ENCODE measurements at places on chromosomes 11 and 22. TPM values are rescaled to one million over a fixed set of nuclear protein-coding genes. Genes with fewer than 3 reads are reported as not detected.

HTR3B gene
- total RNA-seq = not detected

C11orf24 gene
- total RNA-seq = 35.0 TPM

LPXN gene
- total RNA-seq = 7.9 TPM

GRCh38 chr11:128503245-128503991 lies 83.9 kb downstream of the ETS1 start:
- DNase-seq = no peak
- H3K36me3 ChIP-seq = no peaks in the 10 kb centered on the region
- H3K4me3 ChIP-seq = no peak overlapping the region
- H3K4me1 ChIP-seq = peaks cover 28% of the 10 kb centered on the region
- no peaks in the 10 kb centered on the region for H3K27me3 ChIP-seq
- H3K27ac ChIP-seq = no peak overlapping the region

- no peak overlapping the region for H3K4me3 ChIP-seq
- no peaks in the 10 kb centered on the region for H3K27me3 ChIP-seq
- no peaks in the 10 kb centered on the region for H3K36me3 ChIP-seq
These were observed 329.7 kb downstream of the TBC1D22A start for GRCh38 chr22:47091921-47092700.

GRCh38 chr11:126992065-126992803 lies 8.3 kb downstream of the KIRREL3 start:
- H3K4me1 ChIP-seq = no peaks in the 10 kb centered on the region
- no peaks in the 10 kb centered on the region for H3K36me3 ChIP-seq
- H3K27me3 ChIP-seq = no peaks in the 10 kb centered on the region
- no peak for DNase-seq
- H3K27ac ChIP-seq = no peak overlapping the region
- H3K4me3 ChIP-seq = no peak overlapping the region

- H3K36me3 ChIP-seq = no peaks in the 10 kb centered on the region
- no peaks in the 10 kb centered on the region for H3K4me1 ChIP-seq
- no peak overlapping the region for H3K27ac ChIP-seq
- DNase-seq = no peak
These were observed 963.4 kb downstream of the DLG2 start for GRCh38 chr11:84663731-84664130.

GRCh38 chr11:35864131-35864530 lies 79.7 kb upstream of the LDLRAD3 start:
- DNase-seq = no peak
- no peaks in the 10 kb centered on the region for H3K27me3 ChIP-seq
- H3K27ac ChIP-seq = no peak overlapping the region
- H3K4me3 ChIP-seq = no peak overlapping the region

- H3K27me3 ChIP-seq = no peaks in the 10 kb centered on the region
- no peak overlapping the region for H3K27ac ChIP-seq
- H3K4me3 ChIP-seq = no peak overlapping the region
- no peak for DNase-seq
These were observed 102.3 kb downstream of the CHST1 start for GRCh38 chr11:45563171-45563570.

DNA sequence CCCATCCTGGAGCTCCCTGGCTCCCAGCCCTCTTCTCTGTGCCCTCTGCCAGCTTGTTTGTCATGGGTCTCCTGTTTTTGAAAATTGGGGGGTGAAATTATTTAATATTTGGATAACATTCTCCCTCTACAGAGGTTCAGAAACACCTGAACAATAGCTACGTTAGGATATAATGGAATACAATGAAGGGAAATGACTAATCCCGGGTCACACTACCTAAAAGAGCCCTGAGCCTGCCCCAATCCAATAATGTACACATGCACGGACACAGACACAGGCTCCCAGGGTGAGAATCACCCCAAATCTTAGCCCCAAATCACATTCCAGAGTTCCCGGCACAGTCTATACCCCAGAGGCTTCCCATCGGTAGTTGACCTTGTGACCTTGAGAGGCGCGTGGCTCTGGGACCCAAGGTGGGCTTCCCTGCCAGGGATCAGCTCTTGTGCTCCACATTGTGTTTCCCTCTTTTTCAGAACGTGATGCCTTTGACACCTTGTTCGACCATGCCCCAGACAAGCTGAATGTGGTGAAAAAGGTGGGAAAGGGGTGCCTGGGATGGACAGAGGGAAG lies 135.5 kb downstream of the PARVA start:
- no peaks in the 10 kb centered on the region for H3K27me3 ChIP-seq
- H3K4me1 ChIP-seq = peaks cover 2% of the 10 kb centered on the region
- no peak overlapping the region for H3K4me3 ChIP-seq
- H3K27ac ChIP-seq = no peak overlapping the region
- DNase-seq = no peak
- no peaks in the 10 kb centered on the region for H3K36me3 ChIP-seq

DNA sequence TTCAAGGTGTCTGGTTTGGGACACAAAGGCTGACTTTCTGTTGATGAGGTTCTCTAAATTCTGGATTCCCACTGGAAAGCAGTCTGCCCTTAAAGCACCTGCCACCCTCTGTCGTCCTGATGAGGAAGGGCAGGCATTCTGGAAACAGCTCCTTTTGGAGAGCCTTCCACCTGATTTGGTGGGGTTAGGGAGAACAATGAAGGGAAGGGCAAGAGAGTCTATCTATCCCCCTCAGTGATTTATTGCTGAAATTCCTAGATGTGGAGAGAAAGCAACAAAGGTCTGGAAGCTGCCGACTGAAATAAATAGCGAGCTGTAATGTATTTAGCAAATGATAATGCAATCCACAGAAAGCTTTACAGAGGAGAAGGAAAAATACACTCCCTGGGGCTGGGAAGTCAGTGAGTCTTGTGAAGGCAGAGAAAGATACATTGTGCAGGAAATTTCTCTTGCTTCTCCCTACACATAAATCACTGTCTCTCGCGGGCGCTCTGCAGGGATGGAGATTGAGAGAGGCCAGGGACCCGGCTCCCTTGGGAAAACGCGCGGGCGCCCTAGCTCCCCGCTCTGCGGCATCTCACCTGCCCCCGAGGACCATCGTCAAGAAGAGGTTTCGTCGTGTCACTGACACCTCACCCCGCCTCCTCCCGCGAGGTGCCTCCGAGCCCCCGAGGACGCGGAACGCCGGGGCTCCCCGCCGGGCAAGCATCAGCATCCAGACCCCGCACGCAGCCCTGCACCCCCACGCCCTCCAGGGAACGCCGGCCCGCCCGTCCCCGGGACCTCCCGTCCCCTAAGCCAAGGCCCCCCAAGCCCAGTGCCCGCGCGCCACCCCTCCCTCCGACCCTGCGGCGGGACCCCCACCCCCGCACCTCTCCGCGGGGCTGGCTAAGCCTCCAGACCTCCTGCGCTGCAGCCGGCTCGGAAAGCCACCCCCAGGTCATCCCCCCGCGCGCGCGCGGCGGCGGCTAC lies 673 bp downstream of the CDON start:
- H3K4me3 ChIP-seq = peak overlapping the region; percentile 93
- H3K27me3 ChIP-seq = no peaks in the 10 kb centered on the region
- peak overlapping the region; percentile 85 for H3K27ac ChIP-seq
- DNase-seq = peak; percentile 47

DNA sequence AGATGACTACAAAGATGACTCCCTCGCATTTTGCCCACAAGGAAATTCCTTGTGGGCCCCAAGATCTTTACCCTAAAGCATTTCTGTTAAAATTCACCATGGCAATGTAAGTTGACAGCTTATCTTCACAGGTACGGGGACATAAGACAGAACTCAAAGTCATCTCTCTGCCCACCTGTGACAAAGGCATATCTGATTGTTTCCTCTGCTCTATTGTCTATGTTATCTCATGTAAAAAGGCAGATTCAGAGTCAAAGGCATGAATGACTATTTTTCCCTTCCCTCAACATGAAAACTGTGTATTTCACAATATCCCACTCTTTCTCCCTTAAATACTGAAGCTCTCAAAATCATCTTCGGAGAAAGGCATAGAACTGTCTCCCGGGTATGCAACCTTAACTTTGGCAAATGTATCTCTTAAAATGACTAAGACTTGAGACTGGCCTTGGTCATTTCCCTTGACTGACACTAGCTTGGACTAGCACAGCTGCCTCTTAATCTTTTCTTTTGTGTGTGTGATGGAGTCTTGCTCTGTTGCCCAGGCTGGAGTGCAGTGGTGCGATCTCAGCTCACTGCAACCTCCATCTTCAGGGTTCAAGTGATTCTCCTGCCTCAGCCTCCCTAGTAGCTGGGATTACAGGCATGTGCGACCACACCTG lies 103.2 kb downstream of the MICAL3 start:
- peaks cover 52% of the 10 kb centered on the region for H3K4me1 ChIP-seq
- H3K4me3 ChIP-seq = no peak overlapping the region
- no peaks in the 10 kb centered on the region for H3K27me3 ChIP-seq
- no peak for DNase-seq

DNA sequence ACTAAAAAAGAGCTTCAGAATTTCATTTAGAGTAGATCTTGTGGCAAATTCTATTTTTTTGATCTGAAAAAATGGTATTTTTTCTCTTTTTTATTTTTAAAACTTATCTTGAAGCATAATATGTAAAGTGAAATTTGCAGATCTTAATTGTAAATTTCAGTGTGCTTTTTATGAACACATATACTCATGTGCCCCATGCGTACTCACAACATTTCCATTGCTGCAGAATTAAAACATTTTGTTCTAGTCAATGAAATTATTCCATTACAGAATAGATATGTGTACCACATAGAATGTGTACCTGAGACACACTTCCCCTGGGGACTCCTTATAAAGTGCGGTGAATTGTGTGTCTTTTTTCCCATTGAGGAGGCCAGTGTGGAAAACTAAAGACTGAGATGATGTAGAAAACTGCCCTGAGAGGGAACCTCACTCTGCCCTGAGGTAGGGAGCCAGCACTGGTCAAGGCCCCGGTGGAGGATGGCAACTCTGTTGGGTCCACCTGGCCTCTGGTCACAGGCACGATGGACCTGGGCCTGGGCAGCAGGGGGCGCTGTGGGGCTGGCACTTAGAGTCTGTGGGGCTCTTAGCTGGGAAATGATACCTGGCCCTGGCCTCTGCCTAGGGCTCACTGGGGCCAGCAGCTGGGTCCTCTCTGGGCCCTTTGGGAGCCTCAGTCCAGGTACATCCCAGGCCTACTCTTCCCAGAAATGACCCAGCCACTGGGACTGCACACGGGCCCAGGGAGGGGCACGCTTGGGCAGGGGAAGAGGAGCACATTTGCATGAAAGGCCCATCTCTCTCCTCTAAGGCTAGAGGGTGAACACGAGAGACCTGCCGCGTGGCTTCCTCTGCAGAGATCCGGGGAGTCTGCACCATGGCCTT lies 77.9 kb upstream of the TOP3B start:
- no peak overlapping the region for H3K4me3 ChIP-seq
- DNase-seq = peak; percentile 36
- H3K27me3 ChIP-seq = no peaks in the 10 kb centered on the region

- no peaks in the 10 kb centered on the region for H3K36me3 ChIP-seq
- H3K27me3 ChIP-seq = no peaks in the 10 kb centered on the region
- H3K4me3 ChIP-seq = no peak overlapping the region
These were observed 315.0 kb downstream of the BRD1 start for GRCh38 chr22:49512487-49513165.

DNA sequence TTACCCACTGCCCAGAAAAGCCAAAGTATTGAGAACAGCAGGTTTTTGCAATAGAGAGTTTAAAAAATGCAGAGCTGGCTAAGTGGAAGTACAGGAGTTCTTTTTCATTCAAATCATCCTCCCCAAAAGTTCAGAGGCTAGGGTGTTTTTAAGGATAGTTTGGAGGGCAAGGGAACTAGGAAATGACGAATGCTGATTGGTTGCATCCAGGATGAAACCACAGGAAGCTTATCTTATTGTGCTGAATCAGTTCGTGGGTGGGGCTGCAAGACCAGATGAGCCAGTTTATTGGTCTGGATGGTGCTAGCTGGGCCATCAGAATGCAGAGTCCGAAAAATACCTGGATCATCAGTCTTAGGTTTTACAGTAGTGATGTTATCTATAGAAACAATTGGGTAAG lies 1427.1 kb downstream of the LRRC4C start:
- no peak overlapping the region for H3K27ac ChIP-seq
- no peak for DNase-seq
- H3K27me3 ChIP-seq = no peaks in the 10 kb centered on the region
- no peaks in the 10 kb centered on the region for H3K4me1 ChIP-seq
- H3K4me3 ChIP-seq = no peak overlapping the region

GRCh38 chr11:358129-358800 lies 11.0 kb upstream of the B4GALNT4 start:
- DNase-seq = no peak
- H3K27ac ChIP-seq = no peak overlapping the region
- no peaks in the 10 kb centered on the region for H3K27me3 ChIP-seq
- peaks cover 10% of the 10 kb centered on the region for H3K4me1 ChIP-seq

GRCh38 chr22:39722501-39722900 lies 151.9 kb downstream of the CACNA1I start:
- H3K27ac ChIP-seq = no peak overlapping the region
- H3K36me3 ChIP-seq = no peaks in the 10 kb centered on the region
- no peaks in the 10 kb centered on the region for H3K4me1 ChIP-seq
- DNase-seq = no peak
- no peaks in the 10 kb centered on the region for H3K27me3 ChIP-seq

DNA sequence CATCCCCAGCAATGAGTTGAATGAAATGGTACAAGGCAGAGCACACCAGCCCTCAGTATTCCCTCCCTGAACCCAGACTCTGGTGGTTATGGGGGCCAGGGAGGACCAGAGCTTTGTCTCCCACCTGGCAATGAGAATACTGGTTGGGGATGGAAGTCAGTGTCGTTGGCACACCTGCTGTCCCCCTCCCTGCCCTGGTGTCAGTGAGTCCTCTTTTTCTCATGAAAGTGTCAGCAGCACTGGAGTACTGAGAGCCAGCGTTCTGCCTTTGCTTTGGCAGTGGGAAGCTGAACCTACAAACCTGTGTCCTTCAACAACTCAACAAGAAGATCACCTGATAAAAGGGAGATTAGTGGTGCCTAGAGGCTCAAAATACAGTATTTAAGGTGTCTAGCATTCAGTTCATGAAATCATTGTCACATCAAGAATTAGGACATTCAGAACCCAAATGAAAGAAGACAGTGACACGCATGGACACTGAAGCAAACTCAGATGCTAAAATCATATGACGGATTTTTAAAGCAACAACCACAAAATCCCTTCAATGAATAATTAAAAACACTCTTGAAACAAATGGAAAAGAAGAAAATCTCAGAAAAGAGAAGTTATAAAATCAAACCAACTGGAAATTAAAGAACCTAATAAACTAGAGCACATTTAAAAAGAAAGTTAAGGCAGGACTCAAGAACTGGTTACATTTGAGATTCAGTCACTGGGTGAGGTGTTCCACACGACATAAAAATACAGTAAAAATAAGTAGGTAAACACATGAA lies 77.5 kb upstream of the VPREB1 start:
- no peak overlapping the region for H3K27ac ChIP-seq
- no peak for DNase-seq
- no peaks in the 10 kb centered on the region for H3K36me3 ChIP-seq
- no peaks in the 10 kb centered on the region for H3K4me1 ChIP-seq
